ENCODE measurements at places on chromosomes 3 and 15.
A peak's percentile ranks its signal among the peaks of the same experiment; 100 is the strongest.

- no peak for DNase-seq
Measured at GRCh38 chr3:125480656-125481374, 39.2 kb downstream of the SNX4 start.

DNA sequence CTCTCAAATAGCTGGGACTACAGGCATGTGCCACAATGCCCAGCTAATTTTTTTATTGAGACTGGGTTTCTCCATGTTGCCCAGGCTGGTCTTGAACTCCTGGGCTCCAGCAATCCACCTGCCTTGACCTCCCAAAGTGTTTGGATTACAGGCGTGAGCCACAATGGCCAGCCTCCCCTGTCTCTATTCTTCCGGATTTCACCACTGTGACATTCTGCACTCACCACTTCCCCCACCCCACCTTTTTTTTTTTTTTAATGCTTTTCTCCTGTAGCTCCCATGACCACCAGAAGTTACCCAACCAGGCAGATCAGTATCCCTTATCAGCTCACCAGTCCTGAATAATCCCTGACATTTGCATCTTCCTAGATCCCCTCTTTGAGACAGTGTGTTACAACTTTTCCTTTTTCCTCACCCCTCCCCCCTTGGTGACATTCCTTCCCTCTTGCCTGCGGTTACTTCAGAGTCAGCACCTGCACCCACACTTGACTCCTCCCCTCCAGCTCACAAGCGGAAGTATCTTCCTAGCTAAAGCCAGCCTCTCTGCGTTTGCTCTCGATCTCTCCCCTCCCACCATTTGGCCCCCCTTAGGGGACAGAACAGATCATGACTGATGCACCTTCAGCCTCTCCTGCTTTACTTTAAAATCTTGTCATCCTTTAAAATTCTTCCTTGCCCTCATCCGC is 13.5 kb upstream of the ZNF592 start:
- peak; percentile 69 for DNase-seq

DNA sequence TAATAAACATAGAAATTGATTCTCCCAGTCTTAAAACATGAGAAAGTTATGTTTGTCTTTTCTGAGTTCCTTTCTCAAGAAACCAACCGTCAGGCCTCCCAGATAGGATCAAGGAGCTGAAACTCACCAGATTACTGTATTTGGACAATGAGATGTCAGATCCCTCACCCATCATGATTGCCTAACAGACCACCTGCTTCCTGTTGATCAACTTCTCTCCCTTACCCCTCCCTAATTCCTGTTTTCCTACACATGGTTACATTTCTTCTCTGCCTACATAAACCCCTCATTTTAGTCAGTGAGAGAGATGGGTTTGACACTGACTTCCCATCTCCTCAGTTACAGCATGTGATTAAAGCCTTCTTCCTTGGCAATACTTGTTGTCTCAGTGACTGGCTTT is 917.5 kb downstream of the FHIT start:
- no peak for DNase-seq

DNA sequence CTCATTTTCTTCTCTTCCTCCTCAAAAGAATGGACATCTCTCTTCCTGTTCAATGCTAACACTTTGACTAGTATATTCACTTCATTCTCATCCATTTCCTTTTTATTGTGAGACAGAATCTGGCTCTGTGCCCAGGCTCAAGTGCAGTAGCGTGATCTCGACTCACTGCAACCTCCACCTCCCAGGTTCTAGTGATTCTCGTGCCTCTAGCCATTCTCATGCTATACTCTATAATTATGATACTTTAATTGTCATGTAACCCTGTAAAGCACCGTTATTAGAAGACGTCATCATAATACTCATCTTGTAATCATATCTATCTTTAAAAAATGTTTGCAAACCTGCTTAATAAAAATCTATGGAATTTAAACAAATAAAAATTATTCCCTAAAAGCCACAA is 107.0 kb downstream of the SHOX2 start:
- no peak for DNase-seq

DNA sequence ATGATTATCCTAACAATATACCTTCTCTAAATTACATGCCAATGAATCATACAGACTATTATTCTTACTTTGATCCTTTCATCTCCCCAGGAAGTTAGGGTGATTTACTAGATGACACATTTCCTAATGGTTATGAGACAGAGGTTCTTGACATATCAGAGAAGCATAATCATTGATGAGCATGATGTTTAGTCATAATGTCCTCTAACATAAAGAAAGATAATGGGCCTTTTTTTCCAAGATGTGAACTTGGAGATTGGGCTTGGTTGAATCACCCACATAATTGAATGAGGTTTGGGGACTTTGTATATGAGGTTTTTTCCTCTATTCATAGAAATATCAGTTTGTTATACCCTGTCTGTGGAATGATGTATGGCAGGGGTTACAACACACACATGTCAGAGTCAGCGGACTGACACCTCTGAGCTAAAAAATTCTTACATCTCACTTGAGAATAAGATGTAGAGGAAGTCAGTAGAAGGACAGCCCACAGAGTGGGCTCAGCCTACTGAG is 69.7 kb upstream of the DCBLD2 start:
- no peak for DNase-seq

DNA sequence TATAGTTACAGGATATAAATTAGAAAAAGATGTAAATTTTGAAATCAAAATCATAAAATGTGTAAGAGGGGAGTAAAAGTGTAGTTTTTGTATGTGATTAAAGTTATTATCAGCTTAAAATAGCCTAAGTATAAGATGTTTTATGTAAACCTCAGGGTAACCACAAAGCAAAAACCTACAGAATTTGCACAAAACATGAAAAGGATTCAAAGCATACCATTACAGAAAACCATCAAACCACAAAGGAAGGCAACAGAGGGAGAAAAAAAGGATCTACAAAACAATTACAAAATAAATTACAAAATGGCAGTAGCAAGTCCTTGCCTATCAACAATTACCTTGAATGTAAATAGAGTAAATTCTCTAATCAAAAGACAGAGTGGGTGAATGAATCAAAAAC is 36.7 kb upstream of the MYLK start:
- no peak for DNase-seq
